ENCODE measurements at places on chromosomes 5 and 9.
A peak's percentile ranks its signal among the peaks of the same experiment; 100 is the strongest.

DNA sequence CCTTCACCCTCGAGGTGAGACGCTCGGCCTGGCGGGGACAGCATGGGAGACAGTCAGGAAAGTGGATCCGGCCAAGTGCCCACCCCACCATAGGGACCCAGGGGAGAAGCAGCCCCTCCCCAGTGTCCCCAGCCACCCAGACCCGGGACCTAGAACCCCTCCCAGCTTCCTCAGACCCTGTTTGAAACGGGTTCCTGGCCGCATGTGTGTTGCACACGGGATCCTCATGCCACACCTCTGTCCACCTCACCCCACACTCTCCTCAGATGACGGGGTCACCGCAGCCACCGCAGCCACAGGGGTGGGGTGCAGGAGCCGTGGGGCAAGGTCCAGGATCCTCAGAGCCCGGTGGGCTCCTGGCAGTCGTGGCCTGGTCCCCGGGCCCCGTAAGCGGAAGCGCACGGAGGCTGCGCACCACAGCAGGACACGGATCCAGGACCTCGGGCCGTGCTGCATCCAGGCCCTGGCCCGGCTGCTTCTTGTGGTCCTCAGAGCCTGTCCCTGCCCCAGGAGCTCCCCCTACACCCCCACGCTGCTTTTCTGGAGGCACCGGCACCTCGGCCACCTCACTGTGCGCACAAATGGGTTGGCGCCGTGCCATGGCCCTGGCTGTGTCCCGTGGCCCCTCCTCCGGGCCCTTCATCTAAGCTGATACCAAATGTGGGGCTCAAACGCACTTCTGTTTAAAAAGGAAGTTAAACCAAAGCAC, 15.3 kb downstream of the TERT start:
- DNase-seq = no peak

GRCh38 chr5:163565492-163565891, 60.1 kb downstream of the MAT2B start:
- peak; percentile 17 for DNase-seq

DNA sequence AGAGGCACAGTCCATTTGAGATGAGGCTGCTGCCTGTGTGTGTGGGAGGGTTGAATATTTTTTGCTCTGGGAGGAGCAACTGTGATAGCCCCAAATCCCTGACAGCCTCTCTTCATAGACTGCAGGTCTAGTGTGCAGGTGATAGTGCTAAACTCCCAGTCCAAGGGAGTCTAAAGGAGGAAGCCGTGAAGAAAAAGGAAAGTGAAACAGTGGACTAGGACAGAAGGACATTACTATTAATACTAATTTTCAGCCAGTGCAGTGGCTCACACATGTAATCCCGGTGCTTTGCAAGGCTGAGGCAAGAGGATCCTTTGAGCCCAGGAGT, 295.0 kb downstream of the PDE4D start:
- DNase-seq = peak; percentile 20

- DNase-seq = no peak
Observed at GRCh38 chr9:19186232-19186631, 44.3 kb upstream of the DENND4C start.

GRCh38 chr5:151080613-151081430, at the start of gene TNIP1:
Gene TNIP1 (minus strand): TSS chr5:151081034. CDS start chr5:151065095, 15,939 bp downstream.
- peak; percentile 90 for DNase-seq

Data from choroid plexus epithelial cell (primary cell).